ENCODE measurements at places on chromosomes 7 and 10. TPM values are rescaled to one million over a fixed set of nuclear protein-coding genes. Genes with fewer than 3 reads are reported as not detected.

Gene OGDHL
- total RNA-seq = 9.2 TPM

Gene TBC1D12
- 9.4 TPM for total RNA-seq

Gene SEMA3D
- total RNA-seq = 2.4 TPM

Gene ANKRD61
- total RNA-seq = 5.9 TPM

GRCh38 chr10:29327746-29328102, 38.9 kb downstream of the LYZL1 start:
- no peak for ATAC-seq

DNA sequence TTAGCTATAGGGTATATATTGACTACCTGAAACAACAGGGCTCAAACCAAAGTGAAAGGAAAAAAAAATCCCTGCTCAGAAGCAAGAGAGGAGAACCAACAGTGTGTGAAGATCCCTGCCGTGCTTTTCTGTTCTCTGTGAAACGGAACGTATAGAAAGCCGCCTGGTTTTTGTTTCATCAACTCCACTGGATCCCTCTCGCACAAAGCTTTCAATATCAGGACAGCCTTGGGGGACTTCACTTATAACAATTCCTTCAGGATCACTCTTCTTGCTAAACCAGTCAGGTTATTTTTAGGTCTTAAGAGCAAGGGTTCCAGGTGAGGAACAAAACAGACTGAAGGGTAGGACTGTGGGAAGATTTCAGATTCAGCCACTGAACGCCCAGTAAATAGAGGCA, 151.1 kb upstream of the CACNA2D1 start:
- peak; percentile 29 for ATAC-seq

DNA sequence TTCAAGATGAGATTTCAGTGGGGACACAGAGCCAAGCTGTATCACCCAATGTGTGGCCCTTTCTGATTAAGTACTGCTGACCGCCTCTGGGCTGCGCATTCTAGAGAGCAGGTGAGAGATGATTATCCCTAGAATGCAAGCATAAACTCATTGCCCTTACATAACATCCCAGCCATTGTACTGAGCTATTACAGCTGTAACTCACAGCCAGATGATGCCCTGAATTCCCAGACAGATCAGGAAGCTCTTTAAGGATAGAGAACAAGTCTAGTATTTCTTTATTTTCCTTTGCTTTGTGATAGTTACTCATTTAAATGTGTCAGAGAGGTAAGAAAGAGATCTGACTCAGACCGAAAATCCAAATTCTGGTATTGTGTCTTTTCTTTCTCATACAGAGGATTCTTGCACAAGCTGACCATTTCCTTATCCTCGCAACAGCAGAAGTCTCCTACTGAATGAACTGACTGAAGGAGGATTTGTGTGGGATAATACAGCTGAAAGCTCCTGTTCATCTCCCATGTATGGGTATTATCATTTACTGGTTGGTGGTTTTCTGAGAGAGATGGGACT, 58.4 kb downstream of the ZNF22 start:
- ATAC-seq = peak; percentile 22

DNA sequence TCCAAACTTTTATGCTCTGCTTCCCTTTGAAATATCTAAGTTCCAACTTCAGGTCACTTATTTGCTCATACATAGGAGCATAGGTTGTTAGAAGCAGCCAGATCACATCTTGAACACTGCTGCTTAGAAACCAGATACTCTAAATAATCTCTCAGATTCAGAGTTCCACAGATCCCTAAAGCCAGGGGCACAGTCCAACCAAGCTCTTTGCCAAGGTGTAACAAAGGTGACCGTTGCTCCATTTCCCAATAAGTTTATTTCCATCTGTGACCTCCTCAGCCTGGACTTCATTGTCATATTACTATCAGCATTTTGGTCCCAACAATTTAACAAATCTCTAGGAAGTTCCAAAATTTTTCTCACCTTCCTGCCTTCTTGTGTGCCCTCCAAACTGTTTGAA, 52.8 kb downstream of the TRIM24 start:
- ATAC-seq = no peak

DNA sequence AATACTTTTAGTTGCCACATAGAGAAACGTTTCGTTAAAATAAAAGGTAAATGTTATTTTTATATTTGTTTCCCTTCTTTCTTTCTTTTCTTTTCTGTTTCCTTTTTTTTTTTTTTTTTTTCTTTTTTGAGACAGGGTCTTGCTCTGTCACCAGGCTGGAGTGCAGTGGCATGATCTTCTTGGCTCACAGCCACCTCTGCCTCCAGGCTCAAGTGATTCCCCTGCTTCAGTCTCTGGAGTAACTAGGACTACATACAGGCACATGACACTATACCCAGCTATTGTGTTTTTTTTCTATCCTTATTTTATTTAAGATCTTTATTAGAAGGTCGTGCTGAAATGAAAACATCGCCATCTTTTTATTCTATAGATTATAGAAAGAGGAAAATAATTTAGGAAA, 661.8 kb upstream of the MBL2 start:
- no peak for ATAC-seq

GRCh38 chr10:49379596-49380410, 16.1 kb downstream of the DRGX start:
- peak; percentile 83 for ATAC-seq

- no peak for ATAC-seq
These were observed 62.6 kb downstream of the EXOC4 start for GRCh38 chr7:133315332-133316040.

DNA sequence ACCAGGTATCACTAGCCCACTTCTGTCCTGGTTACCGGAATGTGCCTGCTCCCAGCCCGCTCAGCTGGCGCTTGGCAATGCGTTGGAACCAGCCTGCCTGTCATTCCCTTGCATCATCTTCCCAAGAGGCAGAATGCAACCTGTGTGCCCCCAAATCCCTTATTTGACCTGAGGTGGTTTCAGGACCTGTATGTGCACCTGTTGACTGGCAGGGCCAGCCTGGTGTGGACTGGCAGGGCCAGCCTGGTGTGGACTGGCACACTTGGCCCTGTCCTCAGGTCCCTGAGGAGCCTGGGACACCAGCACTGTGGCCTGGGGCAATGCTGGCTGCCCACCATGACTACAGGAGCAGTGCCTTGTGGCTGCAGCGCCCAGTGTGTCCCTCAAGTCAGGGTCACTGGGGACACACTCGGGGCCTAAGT, 38.2 kb downstream of the ZNF467 start:
- no peak for ATAC-seq

DNA sequence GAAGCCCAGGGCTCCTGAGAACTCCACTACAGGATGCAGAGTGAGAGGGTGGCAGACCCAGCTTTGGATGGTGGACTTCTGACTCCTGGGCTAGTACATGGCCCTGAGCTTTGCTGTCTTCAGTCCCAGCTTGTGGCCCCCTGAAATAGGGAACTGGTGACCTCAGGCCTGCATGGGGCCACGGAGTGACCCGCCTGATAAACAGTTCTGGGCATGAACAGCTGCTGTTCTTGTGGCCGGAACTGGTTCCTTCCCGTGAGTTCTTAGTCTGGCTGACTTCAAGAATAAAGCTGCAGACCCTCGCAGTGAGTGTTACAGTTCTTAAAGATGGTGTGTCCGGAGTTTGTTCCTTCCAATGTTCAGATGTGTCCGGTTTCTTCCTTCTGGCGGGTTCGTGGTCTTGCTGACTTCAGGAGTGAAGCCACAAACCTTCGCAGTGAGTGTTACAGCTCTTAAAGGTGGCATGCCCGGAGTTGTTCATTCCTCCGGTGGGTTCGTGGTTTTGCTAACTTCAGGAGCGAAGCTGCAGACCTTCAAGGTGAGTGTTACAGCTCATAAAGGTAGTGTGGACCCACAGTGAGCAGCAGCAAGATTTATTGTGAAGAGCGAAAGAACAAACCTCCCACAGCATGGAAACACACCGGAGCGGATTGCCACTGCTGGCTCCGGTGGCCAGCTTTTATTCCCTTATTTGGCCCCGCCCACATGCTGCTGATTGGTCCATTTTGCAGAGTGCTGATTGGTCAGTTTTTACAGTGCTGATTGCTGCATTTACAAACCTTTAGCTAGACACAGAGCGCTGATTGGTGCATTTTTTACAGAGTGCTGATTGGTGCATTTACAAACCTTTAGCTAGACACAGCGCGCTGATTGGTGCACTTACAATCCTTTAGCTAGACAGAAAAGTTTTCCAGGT, 268.0 kb downstream of the ZEB1 start:
- ATAC-seq = no peak

- no peak for ATAC-seq
These were observed 35.4 kb downstream of the RGS10 start for GRCh38 chr10:119507115-119507514.

- ATAC-seq = no peak
These were observed 15.5 kb upstream of the CNOT4 start for GRCh38 chr7:135525426-135525825.

DNA sequence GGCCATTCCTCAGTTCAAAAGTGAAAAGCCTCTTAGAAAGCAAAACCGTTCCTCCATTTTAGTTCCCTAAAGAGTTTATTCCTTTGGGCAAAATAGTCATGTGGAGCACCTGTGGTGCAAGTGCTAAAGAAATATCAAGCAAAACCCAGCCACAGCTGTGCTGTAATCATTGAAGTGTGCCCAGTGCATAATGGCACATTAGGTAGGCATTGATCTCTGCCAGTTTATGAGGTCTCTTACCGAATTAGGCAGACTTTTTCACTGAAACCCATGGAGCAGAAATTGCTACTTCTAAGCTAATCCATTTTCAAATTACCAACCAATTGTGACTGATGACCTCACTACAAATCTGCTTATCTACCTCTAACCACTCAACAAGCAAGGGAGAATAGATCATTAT, 97.2 kb upstream of the SEMA3A start:
- ATAC-seq = no peak

DNA sequence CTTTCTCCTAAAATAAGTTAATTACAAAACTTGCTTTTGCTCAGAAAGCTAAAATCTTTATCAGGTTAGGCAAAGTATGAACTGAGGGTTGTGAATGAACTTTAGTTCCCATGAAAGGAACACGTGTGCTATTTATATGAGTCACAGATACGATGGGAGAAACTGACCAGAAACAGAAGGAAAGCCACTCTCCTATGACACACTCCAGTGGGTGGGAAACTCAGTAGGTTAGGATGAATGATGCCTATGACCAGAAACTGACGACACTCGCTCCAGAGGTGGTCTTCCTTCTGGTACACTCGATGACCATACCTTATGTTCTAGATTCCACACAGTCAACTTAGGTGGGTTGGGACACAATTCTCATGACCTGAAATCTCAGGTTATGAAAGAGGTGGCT, 215.7 kb upstream of the INHBA start:
- no peak for ATAC-seq

DNA sequence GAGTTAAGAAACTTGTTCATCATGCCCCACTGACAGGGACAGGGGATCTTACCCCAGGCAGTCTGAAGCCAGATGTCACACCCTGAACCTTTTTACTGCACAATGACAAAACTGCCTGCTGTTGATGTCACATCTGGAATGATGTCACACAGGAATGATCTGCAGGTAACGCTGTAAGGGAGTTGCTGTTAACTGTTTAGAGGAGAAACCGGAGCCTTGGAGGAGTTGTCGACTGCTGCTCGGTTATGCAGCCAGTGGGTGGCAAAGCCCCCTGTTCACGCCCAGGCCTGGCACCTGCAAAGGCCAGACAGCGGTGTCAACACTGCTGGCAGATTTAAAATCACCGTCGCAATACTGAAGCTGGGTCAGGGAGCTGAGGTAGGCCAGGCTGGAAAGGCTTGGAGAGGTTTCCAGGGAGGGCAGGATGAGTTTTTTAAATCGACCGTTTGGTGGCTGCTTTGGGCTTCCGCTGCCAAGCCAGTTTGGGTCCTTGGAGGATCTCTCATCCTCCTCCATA, 10.0 kb upstream of the SLIT1 start:
- ATAC-seq = peak; percentile 42

DNA sequence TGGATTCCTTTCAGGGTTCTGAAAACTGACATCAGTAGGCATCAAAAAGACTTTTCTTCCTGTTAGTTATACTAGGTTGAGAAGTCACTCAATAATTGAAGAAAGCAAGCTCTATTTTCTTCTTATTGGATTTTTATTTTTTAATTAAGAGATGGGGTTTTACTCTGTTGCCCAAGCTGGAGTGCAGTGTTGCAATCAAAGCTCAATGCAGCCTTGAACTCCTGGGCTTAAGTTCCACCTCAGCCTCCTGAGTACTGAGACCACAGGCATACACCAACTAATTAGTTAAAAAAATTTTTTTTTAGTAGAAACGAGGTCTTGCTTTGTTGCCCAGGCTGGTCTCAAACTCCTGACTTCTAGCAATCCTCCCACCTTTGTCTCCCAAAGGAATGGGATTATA, 28.0 kb downstream of the PIP4K2A start:
- no peak for ATAC-seq

DNA sequence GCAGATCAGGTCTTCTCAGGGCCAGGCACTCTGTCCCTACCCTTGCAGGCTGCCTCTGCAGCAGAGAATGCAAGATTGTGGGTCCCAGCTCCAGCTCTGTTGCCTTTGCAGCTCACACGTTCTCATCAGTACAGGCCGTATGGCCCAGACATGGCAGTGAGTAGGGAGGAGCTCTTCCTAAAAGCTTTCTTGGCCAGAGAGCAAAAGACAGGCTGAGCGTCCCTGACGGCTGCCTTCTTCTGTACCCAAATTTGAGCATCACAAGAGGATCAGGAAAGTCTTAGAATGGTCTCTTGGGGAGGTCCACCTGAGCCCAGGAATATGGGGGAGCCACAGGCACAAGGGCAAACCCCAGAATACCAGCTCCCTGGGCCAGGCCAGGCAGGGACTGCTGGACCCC, 266.3 kb upstream of the ZMIZ1 start:
- ATAC-seq = peak; percentile 27

GRCh38 chr7:96033009-96033598, 260.8 kb downstream of the DYNC1I1 start:
- no peak for ATAC-seq

DNA sequence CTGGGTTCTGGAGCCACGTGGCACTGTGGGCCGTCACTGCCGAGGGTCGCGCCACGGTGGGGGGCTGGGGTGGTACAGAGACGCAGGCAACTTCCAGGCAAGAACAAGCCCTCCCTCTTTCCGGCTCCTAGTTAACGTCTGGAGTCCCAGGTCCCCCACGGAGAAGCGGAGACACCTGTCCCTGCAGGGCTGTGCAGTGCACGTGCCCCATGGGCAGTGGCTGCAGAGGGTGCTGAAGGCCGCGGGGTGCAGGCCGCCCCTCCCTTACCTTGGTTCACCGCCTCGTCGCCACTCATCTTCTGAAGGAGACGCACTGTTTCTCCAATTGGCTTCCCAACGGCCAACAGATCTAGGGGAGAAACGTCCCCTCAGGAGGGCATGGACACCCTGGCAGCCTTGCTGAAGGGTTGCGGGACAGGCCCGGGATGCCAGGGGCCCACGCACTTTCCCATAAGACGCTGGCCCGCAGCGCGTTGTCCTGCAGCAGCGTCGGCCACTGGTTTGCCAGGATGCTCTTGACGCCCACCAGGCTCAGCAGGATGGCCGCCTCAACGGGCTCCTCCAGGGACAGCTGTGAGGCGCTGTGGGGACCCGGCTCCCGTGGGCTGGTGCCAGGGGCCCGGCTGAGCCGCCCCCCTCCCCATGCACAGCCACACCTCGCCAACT, 24.3 kb upstream of the NKX6-2 start:
- ATAC-seq = no peak

- ATAC-seq = peak; percentile 12
These were observed 18.3 kb upstream of the PPIF start for GRCh38 chr10:79328737-79329504.

All from motor neuron (in vitro differentiated cells).